ENCODE measurements at places on chromosomes 11 and 22. TPM values are rescaled to one million over a fixed set of nuclear protein-coding genes. Genes with fewer than 3 reads are reported as not detected.

- no peak overlapping the region for H3K27ac ChIP-seq
- H3K36me3 ChIP-seq, result peaks cover 70% of the 10 kb centered on the region
- H3K4me1 ChIP-seq, result peaks cover 37% of the 10 kb centered on the region
- H3K4me3 ChIP-seq, result no peak overlapping the region
- DNase-seq, result no peak
These were observed 1.5 kb downstream of the LRFN4 start for GRCh38 chr11:66858186-66858938.

DNA sequence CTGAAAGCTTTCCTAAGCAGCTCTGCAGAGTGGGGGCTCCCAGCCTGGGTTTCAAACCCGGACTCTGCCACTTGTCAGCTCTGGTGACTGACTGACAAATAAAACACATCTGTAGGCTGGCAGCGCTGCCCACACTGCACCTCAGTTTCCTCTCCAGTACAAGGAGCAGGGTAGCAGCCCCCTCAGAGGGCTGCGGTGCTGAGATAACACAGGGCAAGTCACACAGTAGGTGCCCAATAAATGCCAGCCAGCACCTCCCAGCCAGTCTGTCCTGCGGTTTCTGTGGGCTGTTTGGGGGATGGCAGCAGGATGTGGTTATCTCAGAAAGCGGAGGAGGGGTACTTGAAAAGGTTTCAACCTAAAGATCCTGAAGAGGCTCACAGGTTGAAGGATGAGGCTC, 1.5 kb downstream of the SYT12 start:
- H3K27me3 ChIP-seq, result peaks cover 24% of the 10 kb centered on the region
- no peak overlapping the region for H3K4me3 ChIP-seq
- H3K36me3 ChIP-seq, result no peaks in the 10 kb centered on the region
- no peak overlapping the region for H3K27ac ChIP-seq
- peaks cover 20% of the 10 kb centered on the region for H3K4me1 ChIP-seq

DNA sequence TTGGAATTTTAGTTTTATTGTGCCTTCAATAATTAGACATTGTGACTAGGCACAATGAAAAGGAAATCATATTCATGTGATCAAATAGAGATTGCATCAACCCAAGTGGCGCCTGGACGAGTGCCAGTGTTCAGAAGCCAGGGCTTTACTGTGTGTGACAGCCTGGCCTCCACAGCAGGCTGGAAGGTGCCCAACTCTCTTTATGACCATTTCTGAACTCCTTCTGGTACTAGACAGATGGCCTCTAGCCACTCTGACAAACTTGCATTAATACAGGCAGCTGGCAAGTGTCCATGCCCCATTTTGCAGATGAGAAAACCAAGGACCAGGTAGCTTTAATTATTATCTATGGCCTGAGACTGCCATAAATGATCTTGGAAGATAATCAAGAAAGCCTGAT, 8.3 kb upstream of the POU2AF1 start:
- no peak overlapping the region for H3K27ac ChIP-seq
- no peaks in the 10 kb centered on the region for H3K27me3 ChIP-seq
- no peak for DNase-seq
- H3K36me3 ChIP-seq, result no peaks in the 10 kb centered on the region

GRCh38 chr11:82092904-82093303, 640.8 kb downstream of the FAM181B start:
- no peak for DNase-seq
- H3K4me1 ChIP-seq, result no peaks in the 10 kb centered on the region
- no peak overlapping the region for H3K27ac ChIP-seq
- no peaks in the 10 kb centered on the region for H3K36me3 ChIP-seq

DNA sequence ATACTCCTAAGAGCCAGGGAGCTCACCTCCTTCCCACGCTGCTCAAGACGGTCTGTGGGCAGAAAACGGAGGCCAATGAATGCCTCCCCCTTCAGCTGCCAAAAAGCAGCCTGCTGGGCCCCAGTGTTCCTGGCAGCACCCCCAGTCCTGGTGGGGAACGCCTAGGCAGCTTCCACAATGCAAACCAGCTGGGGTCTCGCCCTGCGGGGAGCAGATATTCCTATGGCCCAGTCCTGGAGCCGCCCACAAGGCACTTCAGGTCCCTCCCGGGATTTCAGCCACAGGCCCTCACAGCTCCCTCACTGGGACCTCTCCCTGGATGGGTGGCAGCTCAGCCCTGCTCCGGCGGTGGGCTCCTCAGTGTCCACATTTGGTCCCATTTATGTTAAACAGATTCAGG, 29.2 kb downstream of the A4GALT start:
- no peak overlapping the region for H3K27ac ChIP-seq
- H3K36me3 ChIP-seq, result peaks cover 5% of the 10 kb centered on the region
- peaks cover 20% of the 10 kb centered on the region for H3K4me1 ChIP-seq
- H3K4me3 ChIP-seq, result no peak overlapping the region
- H3K27me3 ChIP-seq, result no peaks in the 10 kb centered on the region
- DNase-seq, result no peak

GRCh38 chr11:5809905-5810795, 1.4 kb downstream of the OR52N2 start:
- H3K36me3 ChIP-seq, result no peaks in the 10 kb centered on the region
- no peak for DNase-seq
- H3K27ac ChIP-seq, result no peak overlapping the region
- H3K4me3 ChIP-seq, result no peak overlapping the region
- H3K4me1 ChIP-seq, result peaks cover 6% of the 10 kb centered on the region

GRCh38 chr11:102253020-102253715, 64.1 kb upstream of the BIRC3 start:
- H3K27me3 ChIP-seq, result no peaks in the 10 kb centered on the region
- H3K4me3 ChIP-seq, result no peak overlapping the region
- no peak overlapping the region for H3K27ac ChIP-seq
- H3K4me1 ChIP-seq, result no peaks in the 10 kb centered on the region

GRCh38 chr22:47128216-47128615, 365.8 kb downstream of the TBC1D22A start:
- H3K4me3 ChIP-seq, result no peak overlapping the region
- peaks cover 18% of the 10 kb centered on the region for H3K36me3 ChIP-seq
- no peaks in the 10 kb centered on the region for H3K27me3 ChIP-seq
- no peaks in the 10 kb centered on the region for H3K4me1 ChIP-seq

Gene LINC01488
- total RNA-seq, result not detected

DNA sequence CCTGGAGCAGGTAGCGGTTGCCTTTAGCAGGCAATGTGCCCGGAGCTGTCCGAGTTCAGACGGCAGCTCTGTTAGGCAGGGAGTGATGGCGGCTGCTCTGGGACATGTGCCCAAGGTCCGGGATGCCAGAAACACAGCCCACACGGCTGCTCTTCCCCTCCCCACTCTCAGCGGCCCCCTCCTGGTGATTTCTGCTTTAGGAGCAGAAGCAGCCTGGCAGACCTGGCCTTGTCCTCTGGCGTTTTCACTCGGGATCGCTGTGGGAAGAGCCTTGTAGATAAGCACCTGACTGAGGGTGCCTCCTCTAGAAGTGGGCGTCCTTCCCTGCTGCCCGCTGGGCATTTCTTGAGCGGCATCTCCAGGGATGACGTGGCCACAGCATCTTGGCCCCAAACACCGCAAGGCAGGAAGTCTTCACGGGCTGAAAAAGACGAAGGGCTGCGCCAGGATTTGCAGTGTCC, 392.2 kb downstream of the TBC1D22A start:
- H3K27ac ChIP-seq, result no peak overlapping the region
- peaks cover 20% of the 10 kb centered on the region for H3K4me1 ChIP-seq
- peak; percentile 50 for DNase-seq

- no peak for DNase-seq
- no peaks in the 10 kb centered on the region for H3K4me1 ChIP-seq
- no peaks in the 10 kb centered on the region for H3K27me3 ChIP-seq
- no peaks in the 10 kb centered on the region for H3K36me3 ChIP-seq
- H3K27ac ChIP-seq, result no peak overlapping the region
These were observed 20.6 kb upstream of the OR9Q1 start for GRCh38 chr11:58003036-58003435.

DNA sequence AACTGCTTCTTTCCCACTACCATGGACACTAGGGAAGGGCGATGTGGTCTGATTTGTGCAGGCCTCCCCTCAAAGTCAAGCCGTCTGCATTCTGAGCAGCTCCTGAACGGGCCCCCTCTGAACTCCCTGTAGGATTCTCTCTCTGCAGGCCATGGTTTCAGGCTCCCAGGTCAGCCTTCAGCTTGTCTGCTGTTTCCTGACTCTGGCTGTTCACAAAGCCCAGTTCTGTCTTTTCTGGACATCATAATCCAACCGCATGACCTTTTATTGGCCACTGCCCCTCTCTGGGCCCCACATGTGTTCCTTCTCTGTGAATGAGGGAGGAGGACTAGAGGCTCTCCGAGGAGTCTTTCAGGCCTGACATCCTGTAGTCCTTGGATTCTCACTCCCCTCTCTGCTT, 161.0 kb downstream of the FEZ1 start:
- no peak overlapping the region for H3K4me3 ChIP-seq
- peaks cover 38% of the 10 kb centered on the region for H3K4me1 ChIP-seq
- DNase-seq, result no peak
- H3K27me3 ChIP-seq, result no peaks in the 10 kb centered on the region
- peaks cover 4% of the 10 kb centered on the region for H3K36me3 ChIP-seq

GRCh38 chr22:40606306-40606705, 30.2 kb downstream of the MRTFA start:
- H3K27me3 ChIP-seq, result no peaks in the 10 kb centered on the region
- H3K27ac ChIP-seq, result no peak overlapping the region
- H3K4me3 ChIP-seq, result no peak overlapping the region
- no peaks in the 10 kb centered on the region for H3K36me3 ChIP-seq

Gene SLC35F2
- 13.4 TPM for total RNA-seq

- H3K27me3 ChIP-seq, result no peaks in the 10 kb centered on the region
- no peak for DNase-seq
- H3K36me3 ChIP-seq, result no peaks in the 10 kb centered on the region
- no peak overlapping the region for H3K27ac ChIP-seq
- no peaks in the 10 kb centered on the region for H3K4me1 ChIP-seq
These were observed 7.4 kb downstream of the GDPD4 start for GRCh38 chr11:77294040-77294439.

GRCh38 chr11:120057595-120058581, 80.0 kb downstream of the TRIM29 start:
- H3K27me3 ChIP-seq, result peaks cover 3% of the 10 kb centered on the region
- H3K27ac ChIP-seq, result no peak overlapping the region
- DNase-seq, result peak; percentile 89
- H3K36me3 ChIP-seq, result no peaks in the 10 kb centered on the region

GRCh38 chr11:57321388-57322255, 3.1 kb downstream of the TNKS1BP1 start:
- H3K36me3 ChIP-seq, result peaks cover 57% of the 10 kb centered on the region
- peak overlapping the region; percentile 9 for H3K4me3 ChIP-seq
- peak overlapping the region; percentile 97 for H3K27ac ChIP-seq
- H3K4me1 ChIP-seq, result peaks cover 55% of the 10 kb centered on the region
- H3K27me3 ChIP-seq, result no peaks in the 10 kb centered on the region

DNA sequence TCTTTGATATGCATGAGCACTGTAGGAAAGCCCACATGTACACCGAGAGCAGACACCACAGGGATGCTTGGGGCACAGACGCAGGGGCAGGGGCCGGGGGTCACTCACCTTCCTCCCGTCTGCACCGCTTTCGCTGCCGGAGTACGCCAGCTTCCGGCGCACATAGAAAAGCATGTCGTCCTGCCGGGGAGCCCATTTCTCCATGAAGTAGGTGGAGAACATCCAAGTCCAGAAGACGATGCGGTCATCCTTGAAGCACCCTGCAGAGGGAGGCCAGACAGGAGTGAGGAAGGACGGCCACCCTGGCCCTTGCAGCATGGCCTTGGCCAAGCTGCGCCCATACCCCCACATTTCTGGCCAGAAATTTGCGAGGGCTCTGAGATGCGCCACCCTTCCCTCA, 28.8 kb downstream of the KIAA0930 start:
- H3K4me1 ChIP-seq, result peaks cover 58% of the 10 kb centered on the region
- peaks cover 42% of the 10 kb centered on the region for H3K36me3 ChIP-seq
- no peaks in the 10 kb centered on the region for H3K27me3 ChIP-seq

Gene CABP4
- 0.39 TPM for total RNA-seq

Gene GRM5
- total RNA-seq, result 104 TPM

DNA sequence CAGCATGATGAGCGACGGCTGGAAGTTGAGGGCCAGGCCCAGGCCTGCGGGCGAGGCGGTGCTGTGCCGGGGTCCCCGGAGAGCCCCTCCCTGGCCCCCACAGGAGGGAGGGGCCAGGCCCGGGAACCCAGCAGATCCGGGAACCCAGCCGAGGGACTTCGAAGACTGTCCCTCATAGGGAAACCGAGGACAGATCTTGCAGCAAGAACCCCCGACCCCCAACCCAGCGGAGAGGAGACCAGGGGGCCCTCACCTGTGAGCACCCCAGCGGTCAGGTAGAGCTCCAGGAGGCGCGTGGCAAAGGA, 2.4 kb downstream of the SLC16A8 start:
- peaks cover 18% of the 10 kb centered on the region for H3K27me3 ChIP-seq
- peaks cover 53% of the 10 kb centered on the region for H3K36me3 ChIP-seq
- H3K27ac ChIP-seq, result no peak overlapping the region
- H3K4me3 ChIP-seq, result peak overlapping the region; percentile 6
- DNase-seq, result no peak

DNA sequence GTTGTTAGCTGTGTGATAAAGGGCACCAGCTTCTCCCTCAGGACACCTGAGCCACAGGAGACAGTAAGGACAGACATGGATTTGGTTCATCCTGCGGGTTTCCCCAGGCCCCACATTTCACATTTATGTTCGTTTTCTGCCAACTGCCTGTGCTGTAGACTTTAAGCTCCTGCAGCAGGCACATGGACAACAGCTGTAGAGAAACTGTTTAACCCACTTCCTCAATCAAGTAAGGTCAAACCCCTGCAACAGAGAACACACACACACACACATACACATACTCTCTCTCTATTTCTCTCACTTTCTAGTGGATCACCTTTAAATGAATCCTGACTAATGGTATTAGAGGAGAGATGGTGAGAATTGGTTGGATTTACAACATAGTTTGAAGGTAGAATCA, 90.7 kb downstream of the C11orf87 start:
- no peak overlapping the region for H3K27ac ChIP-seq
- no peaks in the 10 kb centered on the region for H3K4me1 ChIP-seq
- no peaks in the 10 kb centered on the region for H3K27me3 ChIP-seq
- H3K36me3 ChIP-seq, result no peaks in the 10 kb centered on the region
- H3K4me3 ChIP-seq, result no peak overlapping the region
- no peak for DNase-seq

DNA sequence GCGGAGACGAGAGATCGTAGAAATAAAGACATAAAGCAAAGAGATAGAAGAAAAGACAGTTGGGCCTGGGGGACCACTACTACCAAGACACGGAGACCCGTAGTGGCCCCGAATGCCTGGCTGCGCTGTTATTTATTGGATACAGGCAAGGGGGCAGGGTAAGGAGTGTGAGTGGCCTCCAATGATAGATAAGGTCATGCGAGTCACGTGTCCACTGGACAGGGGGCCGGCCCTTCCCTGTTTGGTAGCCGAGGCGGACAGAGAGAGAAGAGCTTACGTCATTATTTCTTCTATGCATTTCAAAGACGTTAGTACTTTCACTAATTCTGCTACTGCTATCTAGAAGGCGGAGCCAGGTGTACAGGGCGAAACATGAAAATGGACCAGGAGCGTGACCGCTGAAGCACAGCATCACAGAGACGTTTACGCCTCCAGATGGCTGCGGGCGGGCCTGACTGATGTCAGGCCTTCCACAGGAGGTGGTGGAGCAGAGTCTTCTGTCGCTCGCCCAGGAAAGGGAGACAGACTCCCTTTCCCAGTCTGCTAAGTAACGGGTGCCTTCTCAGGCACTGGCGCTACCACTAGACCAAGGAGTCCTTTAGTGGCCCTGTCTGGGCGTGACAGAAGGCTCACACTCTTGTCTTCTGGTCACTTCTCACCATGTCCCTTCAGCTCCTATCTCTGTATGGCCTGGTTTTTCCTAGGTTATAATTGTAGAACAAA, 24.8 kb downstream of the PPP6R2 start:
- no peaks in the 10 kb centered on the region for H3K27me3 ChIP-seq
- peaks cover 15% of the 10 kb centered on the region for H3K36me3 ChIP-seq
- H3K4me1 ChIP-seq, result peaks cover 2% of the 10 kb centered on the region
- no peak for DNase-seq
- H3K27ac ChIP-seq, result no peak overlapping the region

- H3K36me3 ChIP-seq, result no peaks in the 10 kb centered on the region
- no peak overlapping the region for H3K27ac ChIP-seq
- H3K4me1 ChIP-seq, result peaks cover 16% of the 10 kb centered on the region
- H3K4me3 ChIP-seq, result no peak overlapping the region
These were observed 19.1 kb upstream of the RCN1 start for GRCh38 chr11:32071811-32072210.
